Fibroblast of skin of left quadriceps (primary cell): ENCODE measurements at places on chromosomes 7 and 10.
A peak's percentile ranks its signal among the peaks of the same experiment; 100 is the strongest.

- DNase-seq: no peak
Measured at GRCh38 chr7:19928247-19928646, 154.8 kb upstream of the TMEM196 start.

DNA sequence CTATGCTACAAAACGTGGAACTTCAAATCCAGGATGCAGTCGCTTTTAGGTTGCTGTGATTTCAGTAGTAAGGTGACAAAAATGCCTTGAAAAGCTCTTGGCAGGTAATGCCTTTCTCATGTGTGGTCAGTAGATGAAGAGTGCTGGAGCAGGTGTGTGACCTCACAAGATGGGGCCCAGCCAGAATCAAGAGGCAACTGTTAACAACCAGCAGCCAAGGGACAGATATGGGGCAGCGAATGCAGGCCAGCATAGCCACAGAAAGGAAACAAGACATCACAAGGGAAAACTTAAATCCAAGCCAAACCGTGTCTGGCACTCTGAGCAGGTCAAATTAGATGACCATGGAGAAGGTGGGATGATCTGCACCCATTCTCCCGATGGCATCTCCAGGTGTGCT is 12.3 kb downstream of the HUS1 start:
- no peak for DNase-seq

DNA sequence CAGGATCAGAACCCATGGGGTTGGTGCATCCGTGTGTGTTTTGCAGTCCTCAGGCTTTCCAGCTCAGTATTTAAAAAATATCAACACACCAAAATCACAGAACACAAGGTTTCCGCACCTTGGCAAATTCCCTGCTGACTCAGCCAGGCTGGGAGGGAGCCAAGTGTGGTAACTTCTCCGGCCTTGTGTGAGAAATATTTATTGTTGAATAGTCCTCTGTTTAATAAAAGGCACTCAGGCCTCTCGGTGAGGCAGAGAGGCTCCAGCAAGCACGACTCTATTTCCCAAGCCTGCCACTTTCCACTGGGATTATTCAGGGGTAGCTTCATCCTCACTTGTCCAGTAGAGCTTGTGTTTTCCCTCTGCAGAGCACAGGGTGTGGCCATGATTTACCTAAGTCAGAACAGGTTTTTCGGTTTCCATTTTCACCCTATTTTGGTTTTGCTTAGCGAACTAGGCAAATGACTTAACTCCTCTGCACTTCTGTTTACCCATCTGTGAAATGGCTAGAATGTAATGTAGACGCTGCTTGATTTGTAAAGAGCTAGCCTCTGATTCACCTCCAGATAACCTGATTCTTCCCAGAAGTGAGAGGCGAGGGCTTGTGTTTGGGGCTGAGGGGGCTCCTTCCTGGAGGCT is 13.0 kb upstream of the CHST15 start:
- peak; percentile 24 for DNase-seq

DNA sequence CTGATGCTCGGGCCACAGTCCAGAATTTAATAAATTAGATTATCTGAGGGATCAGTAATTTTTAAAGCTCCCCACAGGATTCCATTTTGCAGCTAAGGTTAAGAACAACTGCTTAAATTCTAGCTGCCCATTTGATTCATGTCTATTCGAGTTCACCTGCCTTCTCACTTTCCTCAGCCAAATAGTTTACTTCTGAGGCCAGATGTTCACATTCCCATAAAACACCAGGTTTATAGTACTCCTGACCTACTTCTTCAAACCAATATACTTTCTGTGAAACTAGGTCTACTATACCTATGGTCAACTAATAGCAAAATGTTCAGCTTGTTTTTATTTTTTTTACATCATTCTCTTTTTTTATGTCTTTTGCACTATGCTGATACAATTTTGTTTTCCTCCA is 86.3 kb downstream of the GPR158 start:
- no peak for DNase-seq

DNA sequence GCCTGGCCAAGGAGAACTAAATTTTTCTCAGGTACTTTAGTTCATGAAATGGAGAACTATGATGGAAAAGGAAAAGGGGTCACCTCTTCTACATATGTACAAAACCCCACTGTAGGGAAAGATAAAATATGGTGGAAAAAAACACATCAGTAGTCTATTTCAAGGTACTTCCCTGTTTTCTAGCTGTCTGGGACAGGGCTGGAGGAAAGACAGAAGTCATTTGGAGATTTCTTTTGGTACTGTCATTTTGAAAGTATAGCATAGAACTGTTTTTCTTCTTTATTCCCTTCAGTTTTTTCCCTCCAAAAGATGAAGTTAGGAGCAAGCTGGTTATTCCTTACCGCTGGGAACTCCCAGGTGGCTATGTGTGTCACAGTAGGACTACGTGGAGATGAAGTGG is 196.1 kb downstream of the DOCK4 start:
- no peak for DNase-seq

GRCh38 chr7:121038717-121039509 is 50.4 kb downstream of the CPED1 start:
- DNase-seq: no peak

- peak; percentile 18 for DNase-seq
Measured at GRCh38 chr10:122911889-122912484, 1.6 kb downstream of the FAM24A start.

- no peak for DNase-seq
Measured at GRCh38 chr7:50507898-50508470, 57.2 kb downstream of the DDC start.

DNA sequence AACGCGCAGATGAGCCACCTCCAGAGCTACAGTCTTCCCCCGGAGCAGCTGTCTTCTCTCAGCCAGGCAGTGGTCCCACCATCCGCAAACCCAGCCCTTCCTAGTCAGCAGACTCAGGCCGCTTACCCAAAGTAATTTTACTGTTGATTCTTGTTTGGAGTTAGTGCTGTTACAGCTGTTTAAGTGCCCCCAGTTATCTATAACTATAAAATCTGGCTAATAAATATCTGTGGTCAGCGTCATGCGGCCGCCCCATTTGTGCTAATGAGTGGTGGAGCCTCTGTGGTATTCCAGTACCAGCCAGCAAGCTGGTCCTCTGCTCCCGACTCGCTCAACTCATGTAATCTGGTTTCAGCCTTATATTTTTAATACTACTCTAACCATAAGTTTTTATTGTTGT is 43.2 kb upstream of the TMEM236 start:
- no peak for DNase-seq

- no peak for DNase-seq
Measured at GRCh38 chr10:44039599-44039998, 345.3 kb downstream of the CXCL12 start.

- DNase-seq: no peak
Measured at GRCh38 chr7:138304071-138304320, 156.1 kb upstream of the TRIM24 start.

DNA sequence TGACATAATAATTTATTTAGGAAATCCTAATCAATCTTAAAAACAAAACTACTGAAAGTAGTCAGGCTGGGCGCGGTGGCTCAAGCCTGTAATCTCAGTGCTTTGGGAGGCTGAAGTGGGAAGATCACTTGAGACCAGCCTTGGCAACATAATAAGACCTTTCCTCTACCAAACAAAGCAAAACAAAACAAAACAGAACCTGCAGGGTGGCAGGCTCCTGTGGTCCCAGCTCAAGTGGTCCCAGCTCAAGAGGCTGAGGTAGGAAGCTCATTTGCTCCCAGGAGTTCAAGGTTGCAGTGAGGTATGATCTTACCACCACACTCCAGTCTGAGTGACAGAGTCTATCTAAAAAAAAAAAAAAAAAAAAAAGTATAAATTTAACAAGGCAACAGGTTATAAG is 748.0 kb downstream of the CNTNAP2 start:
- DNase-seq: no peak

DNA sequence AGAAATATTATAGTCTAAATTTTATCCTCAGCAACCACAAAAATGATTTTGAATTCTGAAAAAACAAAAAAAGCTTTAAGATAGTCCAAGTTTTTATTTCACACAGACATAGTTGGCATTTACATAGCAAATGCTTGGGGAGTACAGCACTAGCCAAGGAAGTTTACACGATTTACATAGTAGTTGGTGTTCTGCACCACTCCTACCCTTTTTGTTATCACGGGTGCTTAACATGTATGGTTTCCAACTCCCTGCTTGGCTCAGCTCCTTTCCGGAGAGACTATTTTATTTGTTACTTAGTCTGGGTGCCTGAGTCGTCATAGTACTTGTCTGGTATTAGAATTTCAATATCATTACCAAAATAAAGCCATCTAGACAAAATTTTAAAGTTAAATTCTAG is 8.8 kb upstream of the GHRHR start:
- no peak for DNase-seq
